ENCODE measurements at places on chromosomes 3 and 15.

- no peak for DNase-seq
These were observed 70.5 kb upstream of the SEC13 start for GRCh38 chr3:10391391-10391790.

DNA sequence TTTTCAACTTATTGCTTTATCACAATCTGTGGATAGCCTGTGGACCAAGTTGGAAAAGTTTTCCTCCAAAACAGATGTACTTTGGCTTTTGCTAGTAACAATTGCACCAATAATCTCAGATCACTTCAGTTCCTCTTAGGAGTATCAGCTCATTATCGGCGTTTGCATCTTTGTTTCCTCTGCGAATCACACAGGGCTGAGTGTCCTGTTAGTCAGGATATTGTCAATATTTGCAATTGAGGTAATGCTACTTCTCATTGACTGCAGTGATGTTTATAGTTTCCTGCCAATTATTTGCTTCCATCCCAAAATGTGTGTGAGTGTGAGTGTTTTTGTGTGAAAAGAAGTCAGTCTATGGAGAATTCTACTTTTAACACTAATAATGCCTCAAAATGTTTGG, 545.0 kb downstream of the SI start:
- DNase-seq = no peak

DNA sequence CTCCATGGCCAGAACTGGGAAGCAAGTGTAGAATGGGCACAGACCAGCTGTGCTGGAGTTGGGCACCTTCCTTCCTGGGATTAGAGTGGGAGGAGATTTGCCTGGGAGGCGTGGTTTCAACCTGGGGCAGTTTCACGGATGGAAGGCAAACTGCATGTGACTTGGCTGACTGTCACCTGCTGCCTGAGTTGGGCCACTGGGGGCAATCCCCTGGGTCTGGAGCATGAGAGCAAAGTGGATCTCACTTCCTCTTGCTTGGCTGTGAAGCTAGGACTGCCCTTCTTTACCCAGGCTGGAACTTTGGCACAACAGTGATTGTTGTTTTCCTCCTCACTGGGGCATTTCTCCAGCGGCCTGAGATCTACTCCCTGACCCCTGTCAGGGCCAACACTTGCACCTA, 1247.0 kb upstream of the EPHA6 start:
- no peak for DNase-seq

- no peak for DNase-seq
These were observed 1.6 kb upstream of the NTRK3 start for GRCh38 chr15:88258093-88258641.

DNA sequence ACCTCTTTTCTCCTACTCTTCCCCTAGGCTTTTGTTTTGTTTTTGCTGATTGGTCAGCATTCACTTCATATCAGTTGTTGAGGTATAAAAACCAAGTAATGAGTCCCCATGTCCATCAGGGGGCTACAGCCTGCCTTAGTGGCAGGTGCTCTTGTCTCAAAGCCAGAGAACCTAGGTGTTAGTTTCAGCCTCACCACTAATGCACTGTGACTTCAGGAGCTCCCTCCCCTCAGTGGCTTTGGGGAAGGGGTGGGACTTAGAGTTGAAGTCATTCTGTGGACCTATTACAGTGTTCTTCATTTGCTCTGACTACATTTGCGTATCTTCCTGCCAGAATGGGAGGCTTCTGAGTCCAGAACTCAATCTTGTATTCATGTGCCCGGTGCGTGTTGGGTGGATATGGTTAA, 41.6 kb downstream of the NR2C2 start:
- no peak for DNase-seq
